ENCODE measurements at places on chromosomes 6 and 20.
A peak's percentile ranks its signal among the peaks of the same experiment; 100 is the strongest.

DNA sequence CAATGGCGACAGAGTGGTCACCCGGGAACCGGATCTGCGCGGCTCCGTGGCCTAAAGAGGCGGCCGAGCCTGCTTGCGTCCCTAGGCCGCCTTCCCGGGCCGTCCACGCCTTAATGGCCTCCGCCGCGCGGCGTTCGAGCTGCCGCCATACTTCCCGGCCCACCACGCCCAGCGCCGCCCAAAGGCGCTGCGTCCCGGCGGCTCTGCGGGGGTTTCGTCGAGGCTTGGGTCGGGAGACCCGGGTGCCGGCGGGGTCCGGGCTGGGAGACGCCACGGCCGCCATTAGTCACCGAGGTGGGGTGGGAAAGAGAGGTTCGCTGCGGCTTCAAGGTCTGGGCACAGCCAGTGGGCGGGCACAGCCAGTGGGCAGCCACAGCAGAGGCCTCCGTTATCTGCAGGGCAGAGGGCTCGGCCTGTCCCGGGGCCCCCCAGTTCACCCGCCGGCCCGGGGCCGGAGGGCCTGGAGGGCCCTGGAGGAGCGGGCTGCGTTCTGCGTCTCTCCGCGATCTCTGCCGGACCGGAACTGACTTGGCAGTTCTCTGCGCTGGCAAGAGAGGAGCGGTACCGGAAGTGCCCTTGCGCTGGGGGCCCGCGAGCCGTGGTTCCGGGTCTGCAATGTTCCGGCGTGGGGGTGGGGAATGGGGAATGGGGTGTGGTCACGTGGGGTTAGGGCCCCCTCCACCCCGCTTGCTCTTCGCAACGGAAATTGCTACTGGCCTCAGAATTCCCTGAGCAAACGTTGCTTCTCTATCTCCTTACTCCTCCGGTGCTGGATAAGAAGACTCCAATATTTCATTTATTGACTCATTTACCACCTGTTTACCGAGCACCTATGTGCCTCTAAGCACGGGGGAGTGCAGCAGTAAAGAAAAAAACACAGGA is 82.3 kb downstream of the CNBD2 start:
- peak; percentile 90 for DNase-seq

DNA sequence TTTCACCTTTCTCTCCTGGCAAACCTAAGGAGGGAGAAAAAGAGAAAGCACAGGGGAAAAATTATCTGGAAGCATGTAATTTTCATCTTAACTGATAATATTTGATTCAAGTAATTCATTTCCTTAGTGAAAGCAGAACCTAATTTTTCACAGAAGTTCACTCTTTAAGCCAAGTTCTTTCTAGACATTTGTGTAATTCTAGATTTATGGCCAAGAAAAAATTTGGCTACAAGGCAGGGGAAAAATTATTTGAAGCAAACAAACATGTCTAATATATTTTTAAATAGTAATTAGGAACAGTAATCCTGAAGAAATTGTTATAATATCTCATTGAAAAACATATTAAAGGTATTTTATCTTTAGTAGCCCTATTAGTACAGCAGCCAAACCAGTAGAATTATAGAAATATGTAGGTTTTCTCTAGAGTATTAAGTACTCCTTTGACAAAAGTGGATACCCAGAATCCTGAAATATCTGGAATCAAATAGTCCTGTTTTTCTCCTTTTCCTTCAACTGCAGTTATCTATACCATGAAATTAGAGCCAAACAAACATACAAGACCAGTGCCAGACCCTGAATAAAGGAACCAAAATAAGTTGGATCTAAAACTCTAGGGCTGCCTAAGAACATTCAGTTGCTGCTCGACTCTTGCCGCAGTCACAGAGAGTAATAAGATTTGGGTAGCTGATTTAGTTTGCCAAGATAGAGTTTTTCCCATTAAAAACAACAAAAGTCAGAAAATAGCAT is 116.5 kb downstream of the COL12A1 start:
- DNase-seq, result no peak

GRCh38 chr6:157644043-157644810 is 178.8 kb upstream of the SNX9 start:
- DNase-seq, result no peak

- DNase-seq, result no peak
Measured at GRCh38 chr6:56250266-56250665, 2.9 kb upstream of the COL21A1 start.

DNA sequence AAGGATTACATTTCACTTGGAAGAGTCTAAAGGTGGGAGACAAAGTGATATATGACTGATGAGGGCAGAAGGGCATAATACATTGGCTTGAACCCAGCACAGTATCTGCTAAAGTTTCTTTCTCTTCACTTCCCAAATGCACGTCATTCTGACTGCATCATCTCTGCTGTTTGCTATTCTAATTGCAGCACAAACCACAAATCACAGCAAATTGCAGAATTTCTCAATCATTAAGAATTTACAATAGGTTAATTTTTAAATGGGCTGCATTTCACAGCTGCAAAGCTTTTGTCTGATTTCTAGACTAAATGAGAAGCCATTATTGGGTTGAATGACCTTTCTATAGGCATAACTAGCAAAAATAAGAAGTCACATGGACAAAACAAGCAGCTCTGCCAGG is 337.0 kb downstream of the RNGTT start:
- no peak for DNase-seq

GRCh38 chr6:89793586-89793985 is 26.0 kb downstream of the MDN1 start:
- no peak for DNase-seq

DNA sequence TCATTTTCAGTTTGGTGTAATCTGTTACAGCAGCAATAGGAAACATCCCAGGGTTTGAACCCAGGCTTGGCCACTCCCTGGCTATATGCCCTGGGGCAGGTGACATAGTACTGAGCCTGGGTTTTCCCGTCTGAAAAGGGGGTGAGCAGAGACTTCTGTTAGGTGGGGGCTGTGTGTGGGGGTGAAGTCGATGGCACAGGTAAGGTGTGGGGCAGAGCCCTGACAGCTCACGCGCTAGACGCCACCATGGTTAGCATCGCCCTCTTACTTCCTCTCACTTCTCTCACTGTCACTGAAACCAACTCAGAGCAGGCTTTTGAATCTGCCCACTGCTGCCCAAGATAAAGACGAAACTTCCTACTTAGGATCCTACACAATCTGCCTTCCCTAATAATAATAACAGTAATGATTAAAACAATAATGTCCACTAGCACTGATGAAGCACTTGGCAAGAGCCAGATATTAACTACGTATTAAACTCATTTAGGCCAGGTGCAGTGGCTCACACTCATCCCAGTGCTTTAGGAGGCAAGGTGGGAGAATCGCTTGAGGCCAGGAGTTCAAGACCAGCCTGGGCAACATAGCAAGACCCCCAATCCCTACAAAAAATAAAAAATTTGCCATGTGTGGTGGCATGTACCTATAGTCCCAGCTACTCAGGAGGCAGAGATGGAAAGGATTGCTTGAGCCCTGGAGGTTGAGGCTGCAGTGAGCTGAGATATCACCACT is 117.9 kb upstream of the PTPN1 start:
- peak; percentile 9 for DNase-seq

GRCh38 chr20:60117065-60117464 is 158.8 kb downstream of the CDH26 start:
- no peak for DNase-seq

DNA sequence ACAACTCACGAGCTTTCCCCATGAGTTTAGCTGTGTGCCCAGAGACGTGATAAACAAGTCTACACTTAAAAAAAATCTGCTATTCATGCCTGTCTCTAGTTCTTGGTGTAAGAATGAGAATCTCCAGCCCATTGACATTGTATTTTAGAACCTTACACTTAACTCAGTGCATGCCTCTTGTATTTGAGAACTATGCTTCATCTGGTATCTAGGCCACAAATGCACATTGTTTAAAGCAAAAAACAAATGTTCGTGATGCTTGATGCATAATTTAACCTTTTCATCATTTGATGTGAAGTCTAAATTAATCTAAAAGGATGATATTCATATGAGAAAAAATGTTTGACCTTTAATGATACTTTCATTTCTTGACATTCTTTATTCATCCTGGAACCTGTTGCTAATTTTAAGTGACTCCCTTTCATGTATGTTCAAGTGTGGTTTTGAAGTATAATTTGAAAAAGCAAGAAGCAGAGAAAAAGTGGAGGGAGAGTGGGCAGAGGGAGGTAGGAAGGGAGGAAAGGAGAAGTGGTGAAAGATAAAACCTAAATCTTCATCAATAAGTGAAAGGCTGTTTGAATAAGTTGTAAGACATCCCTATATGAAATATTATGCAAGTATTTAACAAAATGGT is 116.9 kb downstream of the PFDN4 start:
- DNase-seq, result no peak

DNA sequence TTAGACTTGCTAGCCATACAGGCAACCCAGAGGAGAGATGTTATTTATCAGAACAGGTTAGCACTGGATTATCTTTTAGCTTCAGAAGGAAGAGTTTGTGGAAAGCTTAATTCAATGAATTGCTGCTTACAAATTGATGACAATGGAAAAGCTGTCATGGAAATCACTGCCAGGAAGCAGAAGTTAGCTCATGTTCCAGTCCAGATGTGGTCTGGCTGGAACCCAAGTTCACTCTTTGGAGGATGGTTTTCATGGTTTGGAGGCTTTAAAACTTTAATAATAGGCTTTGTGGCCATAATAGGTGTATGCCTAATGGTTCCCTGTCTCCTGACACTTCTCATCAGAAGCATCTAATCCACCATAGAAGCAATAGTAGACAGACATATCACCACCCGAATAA is 699.0 kb downstream of the PHF3 start:
- no peak for DNase-seq

GRCh38 chr6:105024803-105025202 is 67.9 kb downstream of the LIN28B start:
- no peak for DNase-seq

- no peak for DNase-seq
Measured at GRCh38 chr6:169845426-169846285, 94.2 kb downstream of the ERMARD start.

GRCh38 chr20:1870792-1871550 is 24.2 kb upstream of the SIRPA start:
- no peak for DNase-seq
